Cortex of kidney (tissue), 1 donor: ENCODE measurements at places on chromosomes 3 and 15.

- DNase-seq = no peak
Observed at GRCh38 chr15:91789136-91789535, 64.4 kb upstream of the SLCO3A1 start.

- DNase-seq = no peak
Observed at GRCh38 chr15:75864213-75865059, 21.2 kb downstream of the UBE2Q2 start.

GRCh38 chr3:172973799-172974198 lies 167.2 kb downstream of the SPATA16 start:
- no peak for DNase-seq

DNA sequence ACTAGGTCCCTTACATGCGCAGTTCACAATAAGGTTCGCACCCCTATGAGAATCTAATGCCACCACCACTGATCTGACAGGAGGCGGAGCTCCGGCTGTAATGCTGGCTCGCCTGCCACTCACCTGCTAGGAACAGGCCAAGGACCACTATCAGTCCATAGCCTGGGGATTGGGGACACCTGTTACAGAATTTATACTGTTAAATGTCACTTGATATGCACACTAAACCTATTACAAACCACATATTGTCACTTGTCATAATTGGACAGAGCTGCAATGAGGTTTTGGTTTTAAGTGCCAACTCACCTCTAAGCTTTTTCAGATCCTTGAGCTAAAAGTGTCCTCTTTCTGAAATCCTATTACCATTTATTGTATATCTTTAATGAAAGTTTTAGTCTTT lies 507.9 kb upstream of the TPRG1 start:
- DNase-seq = no peak

DNA sequence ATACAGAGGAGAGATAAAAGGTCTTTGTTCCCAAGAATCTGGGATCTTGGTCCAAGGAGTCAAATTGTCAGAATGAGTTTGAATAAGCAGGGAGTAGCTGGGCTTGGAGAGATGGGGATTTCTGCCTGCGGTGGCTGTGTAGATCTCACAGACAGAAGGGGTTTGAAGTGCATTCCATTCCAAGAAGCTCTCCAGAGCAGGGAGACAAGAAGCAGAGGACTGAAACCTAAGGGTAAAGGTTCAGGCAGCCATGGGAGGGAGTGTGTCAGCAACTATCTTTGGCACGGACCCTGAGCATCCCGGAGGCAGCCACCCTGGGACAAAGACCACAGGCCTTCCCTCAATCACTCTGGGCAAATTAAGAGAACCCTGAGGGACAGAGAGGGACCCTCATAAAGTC lies 422.3 kb upstream of the WNT5A start:
- DNase-seq = no peak

GRCh38 chr3:94259291-94259690 lies 196.4 kb downstream of the NSUN3 start:
- no peak for DNase-seq

DNA sequence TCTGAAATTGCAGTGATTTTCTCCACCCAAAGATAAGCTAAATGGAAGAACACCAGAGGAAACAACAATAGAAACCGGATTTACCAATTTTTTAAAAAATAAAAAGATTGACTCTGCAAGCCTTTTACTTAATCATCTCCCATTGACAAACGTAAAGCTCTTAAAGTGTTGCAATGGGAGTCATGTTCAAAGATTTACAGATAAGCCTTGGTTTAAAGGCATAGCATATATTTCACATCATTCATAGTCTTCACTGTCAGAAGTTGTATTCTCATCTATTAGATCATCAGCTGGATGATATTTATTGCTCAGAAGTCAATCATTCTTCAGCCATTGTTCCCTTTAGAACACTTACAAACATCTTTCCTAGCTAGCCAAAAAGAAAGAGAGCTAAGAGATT lies 397.6 kb downstream of the GBE1 start:
- DNase-seq = no peak

- DNase-seq = no peak
Observed at GRCh38 chr3:173617490-173617889, 219.9 kb downstream of the NLGN1 start.

DNA sequence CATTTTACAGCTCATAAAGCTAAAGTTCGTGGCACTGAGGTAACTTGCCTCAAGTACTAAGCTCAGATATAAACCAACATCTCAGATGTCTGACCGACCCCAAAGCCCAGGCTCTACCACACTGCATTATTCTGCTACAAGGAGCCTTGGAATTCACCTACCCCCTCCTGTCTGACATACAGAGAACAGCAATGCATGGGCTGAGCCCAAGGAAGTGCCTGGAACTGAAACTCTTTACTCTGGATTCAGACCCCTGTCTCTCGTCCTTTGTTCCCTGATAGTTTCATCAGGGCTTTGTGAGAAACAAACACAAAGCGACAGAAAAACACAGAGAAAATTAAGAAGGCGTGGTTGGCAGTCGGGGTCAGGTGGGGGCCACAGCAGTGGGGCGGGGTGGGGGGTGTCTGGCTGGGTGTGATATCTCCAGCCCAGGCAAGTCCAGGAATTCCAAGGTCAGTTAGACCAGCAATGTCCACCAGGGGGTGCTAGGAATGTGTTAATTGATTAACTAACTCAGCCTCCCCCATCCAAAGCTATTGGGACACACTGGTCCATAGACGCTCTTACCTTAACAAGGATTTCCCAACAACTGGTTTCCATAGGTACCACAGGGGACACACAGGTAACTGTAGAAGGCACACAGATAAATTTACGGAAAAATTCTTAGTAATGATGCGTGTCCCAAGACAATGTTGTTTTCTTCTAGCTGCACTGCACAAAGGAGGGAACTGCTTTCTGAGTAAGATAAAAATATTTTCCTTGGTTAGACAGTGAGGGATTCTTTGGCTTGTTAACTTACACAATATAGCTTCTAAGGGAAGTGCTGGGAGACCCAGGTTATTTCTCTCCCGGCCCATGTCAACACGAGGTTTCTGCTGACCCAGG lies 18.8 kb upstream of the SSUH2 start:
- DNase-seq = no peak

- DNase-seq = no peak
Observed at GRCh38 chr3:141530415-141530768, 43.6 kb downstream of the RASA2 start.

- no peak for DNase-seq
Observed at GRCh38 chr15:74302821-74303359, 64.6 kb downstream of the CYP11A1 start.

- no peak for DNase-seq
Observed at GRCh38 chr3:173257797-173258196, 116.8 kb upstream of the SPATA16 start.

DNA sequence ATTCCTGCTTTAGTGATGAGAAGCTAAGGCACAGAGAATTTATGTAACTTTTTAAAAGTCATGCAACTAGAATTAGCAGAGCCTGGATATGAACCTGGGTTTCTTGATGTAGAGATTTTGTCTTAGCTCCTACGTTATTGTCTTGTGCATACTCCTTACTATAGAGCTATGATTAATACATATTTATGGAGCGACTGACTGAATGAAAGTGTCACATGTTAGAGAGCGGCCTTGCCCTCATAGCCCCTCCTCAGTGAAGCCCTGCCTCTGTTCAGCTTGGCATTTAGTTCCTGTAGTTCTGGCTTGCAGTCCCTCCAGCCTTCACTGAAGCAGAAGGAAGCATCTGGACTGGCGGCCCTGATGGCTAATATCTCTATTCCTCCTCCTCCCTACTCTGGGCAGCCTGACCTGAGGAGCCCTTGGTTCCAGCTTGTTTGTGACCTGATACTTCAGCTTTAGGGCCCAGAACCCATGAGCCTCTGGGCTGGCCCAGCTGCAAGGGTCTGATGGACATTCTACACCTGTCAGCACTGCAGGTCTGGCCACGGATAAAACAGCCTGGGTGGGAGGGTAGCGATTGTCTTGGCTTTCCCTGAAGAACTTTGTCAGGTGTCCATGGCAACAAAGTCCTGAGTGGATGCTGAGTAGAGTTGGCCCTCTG lies 13.4 kb upstream of the AGBL1 start:
- DNase-seq = no peak

- no peak for DNase-seq
Observed at GRCh38 chr3:128360705-128361271, 105.9 kb downstream of the DNAJB8 start.

- no peak for DNase-seq
Observed at GRCh38 chr3:36700537-36701248, 63.7 kb downstream of the DCLK3 start.

DNA sequence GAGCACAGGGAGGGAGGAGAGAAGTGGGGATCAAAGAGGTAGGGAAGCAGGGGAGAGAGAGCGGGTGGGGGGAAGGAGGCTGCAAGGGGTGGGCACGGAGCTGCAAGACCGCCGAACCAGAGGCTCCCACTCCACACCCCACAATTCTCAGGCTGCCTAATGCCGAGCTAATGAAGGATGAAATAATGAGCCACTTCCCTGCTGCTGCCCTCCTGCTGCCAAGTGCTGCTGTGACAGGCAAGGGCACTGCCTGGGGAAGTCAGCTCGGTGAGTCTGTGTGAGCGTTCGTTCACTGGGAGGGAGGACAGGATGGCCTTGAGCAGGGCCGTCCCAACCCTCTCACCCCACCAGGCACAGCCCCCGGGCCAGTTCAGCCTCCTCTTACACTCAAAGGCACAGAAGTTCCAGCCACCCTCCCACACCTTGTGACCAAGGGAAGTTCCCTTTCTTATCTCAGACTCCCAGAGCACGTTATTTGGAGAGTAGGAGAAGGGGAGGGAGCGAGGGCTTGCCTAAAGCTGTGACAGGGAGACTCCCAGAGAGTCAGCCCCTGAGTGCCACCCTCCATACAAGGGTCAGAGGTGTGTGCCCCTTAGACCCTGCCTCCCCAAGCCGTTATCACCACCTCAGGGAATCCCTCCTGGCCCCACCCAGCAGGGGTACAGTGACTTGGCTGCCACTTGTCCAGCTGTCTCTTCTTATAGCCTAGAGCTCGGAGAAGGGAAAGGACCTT lies 12.4 kb downstream of the GLYCTK start:
- DNase-seq = no peak

GRCh38 chr3:143358155-143358792 lies 238.7 kb downstream of the CHST2 start:
- no peak for DNase-seq

DNA sequence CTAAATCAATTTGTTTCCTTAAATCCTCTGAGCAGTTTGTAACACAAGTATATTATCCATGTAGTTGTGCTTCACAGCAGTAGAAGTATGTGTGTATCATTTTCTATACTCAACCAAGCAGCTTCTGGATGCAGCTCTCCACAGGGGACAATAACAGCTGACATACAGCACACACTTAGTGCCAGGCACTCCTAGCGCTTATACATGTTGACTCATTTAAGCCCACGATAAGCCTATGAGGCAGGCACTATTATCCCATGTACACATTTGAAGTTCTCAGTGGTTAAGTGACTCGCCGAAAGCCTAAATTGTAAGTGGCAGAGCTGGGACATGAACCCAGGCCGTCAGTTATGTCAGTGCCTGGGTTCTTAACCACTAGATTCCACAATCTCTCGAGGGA lies 20.3 kb upstream of the LPP start:
- no peak for DNase-seq

DNA sequence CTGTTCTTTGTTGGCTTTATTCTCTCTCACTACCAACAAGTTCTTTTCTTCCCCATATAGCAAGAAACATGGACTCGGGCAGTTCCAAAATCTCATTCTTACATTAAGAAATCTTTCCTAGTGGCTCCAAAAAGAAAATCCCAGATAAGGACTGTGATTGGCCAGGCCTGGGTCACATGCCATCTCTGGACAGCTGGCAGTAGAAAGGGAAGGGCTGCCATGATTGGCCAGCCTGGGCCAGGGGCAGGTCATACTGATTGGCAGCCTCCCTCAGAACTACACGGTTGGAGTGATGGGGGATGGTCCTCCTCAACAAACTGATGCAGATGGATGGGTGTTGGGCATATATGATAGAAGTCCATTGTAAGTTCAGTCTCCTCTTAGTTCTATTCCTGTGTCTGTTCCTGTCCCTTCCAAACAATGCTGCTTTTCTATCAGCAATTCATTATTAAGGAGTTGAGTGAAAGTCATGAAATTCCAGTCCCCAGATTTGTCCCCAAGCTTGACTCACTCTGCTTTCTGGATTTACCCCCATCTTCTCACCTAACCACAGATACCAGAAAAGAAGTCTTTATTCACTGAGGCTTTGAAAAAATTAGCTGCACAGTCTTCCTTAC lies 175.5 kb downstream of the ATG7 start:
- DNase-seq = no peak

DNA sequence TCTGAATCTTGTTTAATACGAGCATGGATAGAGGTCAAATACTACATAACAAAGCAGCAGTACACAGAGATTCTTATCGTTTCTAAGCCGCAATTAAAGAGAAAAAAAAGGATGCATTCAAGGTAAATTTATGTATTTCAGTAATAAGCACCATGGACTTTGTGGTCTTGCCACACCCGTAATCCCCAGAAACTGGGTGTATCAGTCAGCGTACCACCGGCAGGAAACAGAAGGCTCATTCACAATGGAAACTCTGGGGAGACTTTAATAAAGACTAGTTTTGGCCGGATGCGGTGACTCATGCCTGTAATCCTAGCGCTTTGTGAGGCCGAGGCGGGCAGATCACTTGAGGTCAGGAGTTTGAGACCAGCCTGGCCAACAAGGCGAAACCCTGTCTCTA lies 81.9 kb upstream of the ZNF280D start:
- no peak for DNase-seq

DNA sequence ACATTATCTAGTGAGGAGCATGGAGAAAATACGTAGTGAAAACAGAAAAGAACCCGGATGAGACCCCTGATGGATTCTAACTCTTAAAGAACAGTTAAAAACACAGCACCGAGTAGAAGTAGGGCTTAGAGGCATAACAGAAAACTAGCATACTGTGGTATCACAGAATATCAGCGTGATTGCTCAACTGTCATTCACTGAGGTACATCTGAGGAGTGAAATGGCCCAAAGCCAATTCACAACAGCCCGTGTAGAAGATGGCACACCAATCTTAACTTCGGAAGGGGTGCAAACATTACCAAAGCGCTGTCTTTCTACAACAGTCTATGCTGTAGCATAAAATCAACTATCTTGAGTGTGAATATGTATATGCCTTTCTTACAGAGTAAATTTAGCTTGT lies 1.8 kb downstream of the CLASP2 start:
- no peak for DNase-seq

DNA sequence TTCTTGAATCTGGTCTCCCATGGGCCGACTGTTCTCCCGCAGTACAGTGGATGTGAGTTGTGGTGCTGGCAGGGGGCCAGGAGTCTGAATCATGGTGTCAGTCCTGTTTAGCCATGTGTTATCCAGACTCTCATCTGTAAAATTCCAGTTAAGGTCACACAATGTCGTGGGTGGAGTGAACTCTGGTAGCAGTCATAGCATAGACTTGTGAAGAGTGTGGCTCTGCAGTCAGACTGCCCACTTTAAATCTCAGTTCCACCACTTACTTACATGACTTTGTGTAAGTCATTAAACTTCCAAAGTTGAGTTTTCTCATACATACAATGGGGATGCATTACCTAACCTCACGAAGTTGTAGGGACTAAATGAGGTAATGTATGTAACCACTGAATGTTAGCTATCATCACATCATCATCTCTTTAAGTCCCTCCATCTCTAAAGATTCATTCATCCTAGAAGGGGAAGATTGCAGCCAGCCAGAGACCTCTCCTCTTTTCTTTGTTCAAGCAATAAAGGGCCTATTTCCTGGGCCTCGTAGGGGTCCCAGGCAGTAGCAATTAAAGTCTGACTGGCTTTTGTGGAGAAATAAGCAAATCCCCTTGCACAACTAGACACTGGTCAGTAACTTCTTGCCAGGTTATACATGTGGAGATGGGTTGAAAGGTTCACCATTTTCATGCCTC lies 93.9 kb downstream of the PCCB start:
- no peak for DNase-seq
